CD4-positive, alpha-beta T cell treated with Interferon gamma for 1 hour (primary cell): ENCODE measurements at places on chromosomes 2 and 18.
A peak's percentile ranks its signal among the peaks of the same experiment; 100 is the strongest.

- DNase-seq, result no peak
Measured at GRCh38 chr2:212021947-212022346, 516.7 kb downstream of the ERBB4 start.

DNA sequence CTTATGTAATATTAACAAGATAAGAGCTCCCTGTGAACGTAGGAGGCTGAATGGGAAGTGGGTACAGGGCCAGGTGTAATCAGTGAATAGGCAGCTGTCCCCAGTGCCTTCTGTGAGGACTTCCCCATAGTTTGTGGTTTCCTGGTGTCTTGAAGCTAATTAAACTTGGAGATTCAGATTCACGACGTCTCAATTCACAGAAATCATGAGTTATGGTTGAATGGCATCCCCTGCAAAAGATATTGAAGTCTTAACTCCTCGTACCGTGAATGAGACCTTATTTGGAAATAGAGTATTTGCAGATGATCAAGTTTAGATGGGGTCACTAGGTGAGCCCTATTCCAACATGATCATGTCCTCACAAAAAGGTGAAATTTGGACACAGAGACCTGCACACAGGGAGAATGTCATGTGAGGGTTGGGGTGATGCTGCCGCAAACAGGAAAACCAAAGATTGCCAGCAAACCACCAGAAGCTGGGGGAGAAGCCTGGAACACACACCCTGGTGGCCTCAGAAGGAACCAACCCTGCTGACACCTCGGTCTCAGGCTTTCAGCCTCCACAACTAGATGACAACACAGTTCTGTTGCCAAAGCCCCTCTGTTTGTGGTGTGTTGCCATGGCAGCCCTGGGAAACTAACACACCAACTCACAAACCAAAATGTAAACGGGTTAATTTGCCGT, 13.2 kb downstream of the ARL4C start:
- peak; percentile 92 for DNase-seq

DNA sequence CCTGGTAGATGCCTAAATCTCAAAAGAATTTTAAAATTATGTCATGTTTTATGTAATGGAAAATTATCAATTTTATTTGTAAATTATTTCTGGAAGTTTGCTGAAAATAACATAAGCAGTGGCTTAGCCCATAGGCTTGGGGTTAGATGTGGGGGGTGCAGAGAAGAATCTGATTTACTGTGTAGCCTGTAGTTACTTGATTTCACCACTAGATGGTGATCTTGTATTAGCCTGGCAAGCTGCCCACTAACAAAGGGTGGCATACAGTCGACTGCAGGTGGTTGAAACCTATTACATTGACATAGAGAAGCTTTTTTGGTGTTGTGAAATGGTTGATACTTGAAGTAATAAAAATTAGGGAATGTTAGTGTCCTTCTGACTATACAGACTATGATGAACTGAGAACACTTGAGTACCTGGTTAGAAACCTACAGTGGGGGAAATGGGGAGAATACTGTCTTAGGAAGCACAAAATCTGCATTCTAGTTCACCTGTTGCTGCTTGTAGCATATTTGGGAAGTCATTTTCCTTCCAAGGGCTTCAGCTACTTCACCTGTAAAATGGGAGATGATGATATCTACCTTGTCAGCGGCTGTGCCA, 191.0 kb upstream of the LHCGR start:
- DNase-seq, result peak; percentile 8

GRCh38 chr2:165624470-165624800, 154.9 kb downstream of the CSRNP3 start:
- DNase-seq, result no peak

DNA sequence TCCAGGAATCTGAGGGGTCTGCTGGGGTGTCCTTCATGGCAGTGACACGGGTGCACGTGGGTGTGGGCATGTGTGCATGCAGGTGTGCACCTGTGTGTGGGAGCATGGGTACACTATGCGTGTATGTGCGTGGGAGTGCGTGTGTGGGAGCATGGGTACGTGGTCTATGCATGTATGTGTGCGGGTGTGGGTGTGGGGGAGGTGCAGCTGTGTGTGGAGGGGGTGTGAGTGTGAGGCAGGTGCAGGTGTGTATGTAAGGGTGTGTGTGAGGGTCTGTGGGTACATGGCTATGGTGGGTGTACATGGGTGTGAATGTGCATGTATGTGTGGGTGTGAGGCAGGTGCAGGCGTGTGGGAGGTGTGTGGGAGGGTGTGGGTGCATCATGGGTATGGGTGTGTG, 36.3 kb downstream of the EIPR1 start:
- DNase-seq, result no peak

- DNase-seq, result no peak
Measured at GRCh38 chr2:40559175-40559574, 107.3 kb upstream of the SLC8A1 start.

DNA sequence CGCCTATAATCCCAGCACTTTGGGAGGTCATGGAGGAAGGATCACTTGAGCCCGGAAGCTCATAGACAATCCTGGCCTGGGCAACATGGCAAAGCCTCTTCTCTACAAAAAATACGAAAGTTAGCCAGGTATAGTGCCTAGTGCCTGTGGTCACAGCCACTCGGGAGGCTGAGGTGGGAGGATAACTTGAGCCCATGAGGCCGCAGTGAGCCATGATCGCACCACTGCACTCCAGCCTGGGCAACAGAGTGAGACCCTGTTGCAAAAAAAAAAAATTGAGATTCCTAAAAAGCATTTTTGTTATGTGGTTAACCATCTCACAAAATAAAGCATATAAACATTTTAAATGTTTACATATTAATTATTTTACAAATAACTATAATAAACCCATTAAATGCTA, 13.9 kb downstream of the PCBP1 start:
- DNase-seq, result no peak

GRCh38 chr2:160039166-160039903, 23.1 kb downstream of the PLA2R1 start:
- DNase-seq, result no peak

- DNase-seq, result no peak
Measured at GRCh38 chr2:239131521-239131920, 269.3 kb downstream of the HDAC4 start.

- DNase-seq, result no peak
Measured at GRCh38 chr2:67646714-67647333, 249.7 kb downstream of the ETAA1 start.

- DNase-seq, result no peak
Measured at GRCh38 chr2:116489944-116490343, 1324.5 kb upstream of the DDX18 start.
